ENCODE measurements at places on chromosomes 11 and 22.

- DNase-seq: no peak
Measured at GRCh38 chr11:115885535-115886421, 381.6 kb upstream of the CADM1 start.

DNA sequence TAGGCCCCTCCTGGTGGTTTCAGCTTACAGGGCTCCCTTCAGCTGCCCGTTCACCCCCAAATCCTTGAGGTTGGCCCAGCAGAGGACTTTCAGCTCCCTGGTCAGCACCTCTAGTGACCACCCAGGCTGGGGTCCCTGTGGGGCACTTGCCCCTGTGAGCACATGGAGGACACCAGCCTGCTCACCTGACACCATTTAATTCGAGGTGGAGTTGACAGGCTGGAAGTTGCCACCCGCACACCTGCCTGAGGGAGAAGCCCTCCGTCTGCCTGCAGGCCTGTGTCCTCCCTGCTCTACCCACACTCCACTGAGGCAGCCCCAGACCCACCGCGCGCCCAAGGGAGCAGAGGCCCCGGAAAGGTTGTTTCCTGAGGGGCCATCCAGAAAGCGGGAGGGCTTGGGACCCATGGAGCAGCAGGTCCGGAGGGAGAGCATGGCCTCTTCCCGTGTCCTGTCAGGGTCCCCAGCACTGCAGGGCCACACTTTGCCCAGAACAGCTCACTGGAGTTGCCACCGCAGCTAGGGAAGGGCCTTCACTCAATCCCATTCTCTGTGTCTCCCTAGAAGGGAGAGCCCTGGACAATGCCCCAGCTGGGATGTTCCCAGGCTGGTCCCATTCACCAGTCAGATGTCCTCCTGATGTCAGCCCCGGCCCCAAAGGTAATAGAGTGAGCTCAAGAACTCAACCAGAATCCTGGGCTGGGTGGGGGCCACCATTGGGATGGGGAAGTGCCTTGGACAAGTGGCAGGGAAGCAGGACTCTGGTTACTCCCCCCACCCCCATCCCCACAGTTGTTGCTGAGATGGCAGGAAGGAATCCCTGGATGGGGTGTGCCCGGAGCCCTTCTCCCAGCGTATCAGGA lies 82.4 kb downstream of the MED15 start:
- DNase-seq: no peak

DNA sequence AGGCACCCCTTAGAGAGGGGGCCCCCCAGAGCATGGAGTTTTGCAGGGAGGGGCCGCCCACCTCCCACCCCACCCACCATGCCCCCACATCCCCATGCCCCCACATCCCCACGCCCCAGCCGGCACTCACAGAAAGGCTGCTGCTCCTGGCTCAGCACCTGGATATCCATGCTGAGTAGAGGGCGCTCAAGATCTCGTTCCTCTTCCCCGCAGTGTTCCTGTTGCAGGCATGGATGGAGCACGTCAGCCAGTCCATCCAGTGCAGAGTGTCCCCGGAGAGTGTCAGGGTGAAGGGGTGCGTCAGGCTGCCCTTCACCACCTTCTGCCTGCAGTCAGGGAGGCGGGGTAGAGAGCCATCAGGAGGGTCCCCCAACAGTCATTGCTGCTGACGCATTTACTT lies 156.2 kb downstream of the CRYBB2 start:
- no peak for DNase-seq

DNA sequence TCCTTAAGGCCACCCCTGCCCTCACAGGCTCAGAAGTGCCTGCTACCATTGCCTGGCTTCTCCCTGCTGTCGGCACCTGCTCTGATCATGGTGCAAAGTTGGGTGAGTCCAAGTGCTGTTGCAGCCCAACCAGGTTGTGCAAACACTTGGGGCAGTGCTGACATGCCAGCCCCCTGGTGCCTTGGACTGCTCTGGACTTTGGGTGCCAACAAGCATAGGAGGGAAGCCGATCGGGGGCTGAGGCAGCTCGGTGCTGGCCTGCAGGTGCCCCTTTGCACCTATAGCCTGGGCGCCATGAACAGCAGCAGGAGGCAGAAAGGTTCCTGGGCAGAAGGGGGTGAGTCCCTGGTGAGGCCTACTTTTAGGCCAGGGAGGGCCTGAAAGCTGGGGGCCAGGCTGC lies 113.0 kb downstream of the ARHGAP20 start:
- no peak for DNase-seq

GRCh38 chr11:33874910-33875490 lies 16.9 kb downstream of the LMO2 start:
- no peak for DNase-seq

DNA sequence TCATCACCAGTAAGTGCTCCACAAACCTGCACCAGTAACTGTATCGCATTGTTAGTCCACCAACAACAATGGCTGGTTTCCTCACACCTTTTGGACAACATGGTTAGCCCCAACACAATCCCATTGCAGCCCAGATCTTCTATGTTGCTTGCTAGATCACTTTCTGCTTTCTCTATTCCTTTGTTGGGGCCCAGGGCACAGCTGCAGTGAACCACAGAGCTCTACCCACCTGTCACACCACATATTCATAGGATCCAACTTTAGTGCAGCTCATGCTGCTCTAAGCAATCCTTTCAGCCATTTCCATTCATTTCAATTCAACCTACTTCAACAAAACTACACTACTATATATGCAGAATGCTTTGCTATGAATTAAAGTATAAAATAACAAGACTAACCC lies 364.3 kb downstream of the DCDC1 start:
- no peak for DNase-seq

DNA sequence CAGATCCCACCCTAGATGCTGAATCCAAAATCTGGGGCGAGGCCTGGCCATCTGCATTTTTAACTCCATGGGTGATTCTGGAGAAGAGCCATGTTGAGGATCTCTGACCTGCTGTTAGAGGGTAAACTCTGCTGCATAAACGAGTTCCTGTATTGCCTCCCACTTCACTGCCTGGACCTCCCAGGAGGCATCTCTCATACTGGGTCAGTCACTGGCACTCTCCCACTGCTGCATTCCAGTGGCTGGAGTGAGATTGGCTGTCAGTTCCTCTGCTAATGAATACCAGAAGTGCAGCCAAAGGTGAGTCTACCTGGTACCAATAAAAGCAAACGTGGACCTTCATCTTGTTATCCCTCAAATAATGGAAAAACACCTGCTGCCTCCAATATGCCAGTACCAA lies 10.3 kb downstream of the POLDIP3 start:
- no peak for DNase-seq

GRCh38 chr22:24424001-24424900 lies 3.1 kb upstream of the ADORA2A start:
- no peak for DNase-seq

DNA sequence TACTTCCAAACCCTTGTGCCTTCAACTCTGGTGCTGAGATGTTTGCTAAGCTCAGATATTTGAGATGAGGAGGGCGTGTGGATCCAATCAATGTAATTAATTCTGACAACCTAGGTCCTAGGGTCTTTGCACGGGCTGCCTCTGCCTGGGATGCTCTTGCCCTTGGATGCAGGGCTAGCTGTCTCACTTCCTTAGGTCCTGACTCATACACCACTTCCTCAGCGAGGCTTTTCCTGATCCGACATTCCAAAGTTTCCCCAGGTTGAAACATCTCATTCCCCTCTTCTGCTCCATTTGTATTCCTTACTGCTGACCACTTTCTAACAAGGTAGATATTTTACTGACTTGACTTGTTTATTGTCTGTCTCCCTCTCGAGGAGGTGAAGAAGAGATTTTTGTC lies 43.0 kb upstream of the NTM start:
- no peak for DNase-seq

Data from stimulated activated CD4-positive, alpha-beta T cell treated with anti-CD3 and anti-CD28 coated beads, Interleukin-1b, Interleukin-23, amount 100 ng/mL, for 1 hour (primary cell).